Germinal center (tissue), 1 donor: ENCODE measurements at places on chromosomes 1 and 21.

DNA sequence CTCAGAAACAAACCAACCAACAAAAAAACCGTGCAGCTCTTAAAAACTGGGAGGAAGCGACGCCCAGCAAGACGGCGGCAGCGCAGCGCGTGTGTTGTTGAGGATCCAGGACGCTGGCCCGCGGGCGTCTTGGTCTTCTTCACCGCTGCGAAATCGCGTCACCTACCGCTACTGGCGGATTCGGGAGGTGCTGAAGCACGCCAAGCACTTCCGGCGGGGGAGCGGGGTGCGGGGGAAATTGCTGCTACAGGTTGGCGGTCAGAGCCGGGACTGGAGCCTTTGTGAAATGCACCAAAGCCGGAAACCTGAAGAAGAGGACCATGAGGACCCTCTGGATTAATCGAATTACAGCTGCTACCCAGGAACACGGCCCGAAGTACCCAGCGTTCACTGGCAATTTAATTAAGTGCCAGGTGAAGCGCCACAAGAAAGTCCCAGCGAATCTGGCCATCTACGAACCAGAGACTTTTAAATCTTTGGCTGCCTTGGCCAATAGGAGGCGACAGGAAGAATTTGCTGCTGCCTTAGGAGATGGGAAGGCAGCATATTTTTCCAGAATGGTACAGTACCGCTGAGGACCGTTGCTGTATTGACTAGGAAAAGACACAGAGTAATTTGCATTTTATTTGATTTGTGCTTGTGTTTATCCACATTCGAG is 11.9 kb upstream of the RIPPLY3 start:
- peak; percentile 35 for DNase-seq

DNA sequence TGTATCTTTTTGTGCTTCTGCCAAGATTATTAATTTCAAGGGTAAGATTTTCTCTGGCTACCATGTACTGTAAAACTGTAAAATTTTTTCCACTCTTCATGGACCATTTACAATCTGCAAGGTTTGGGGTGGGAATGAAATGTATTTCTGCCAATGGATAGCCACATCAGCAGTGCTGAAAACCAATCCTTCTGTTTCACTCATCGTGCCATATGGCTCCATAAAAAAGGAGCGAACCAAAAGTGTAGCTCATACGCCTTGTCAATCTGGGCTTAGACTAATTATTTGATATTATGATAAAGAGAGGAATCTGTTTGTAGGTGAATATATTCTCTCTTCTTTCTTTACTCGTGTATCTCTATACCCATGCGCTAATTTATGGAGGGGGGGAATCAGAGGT is 3.0 kb upstream of the SLC44A5 start:
- no peak for DNase-seq

DNA sequence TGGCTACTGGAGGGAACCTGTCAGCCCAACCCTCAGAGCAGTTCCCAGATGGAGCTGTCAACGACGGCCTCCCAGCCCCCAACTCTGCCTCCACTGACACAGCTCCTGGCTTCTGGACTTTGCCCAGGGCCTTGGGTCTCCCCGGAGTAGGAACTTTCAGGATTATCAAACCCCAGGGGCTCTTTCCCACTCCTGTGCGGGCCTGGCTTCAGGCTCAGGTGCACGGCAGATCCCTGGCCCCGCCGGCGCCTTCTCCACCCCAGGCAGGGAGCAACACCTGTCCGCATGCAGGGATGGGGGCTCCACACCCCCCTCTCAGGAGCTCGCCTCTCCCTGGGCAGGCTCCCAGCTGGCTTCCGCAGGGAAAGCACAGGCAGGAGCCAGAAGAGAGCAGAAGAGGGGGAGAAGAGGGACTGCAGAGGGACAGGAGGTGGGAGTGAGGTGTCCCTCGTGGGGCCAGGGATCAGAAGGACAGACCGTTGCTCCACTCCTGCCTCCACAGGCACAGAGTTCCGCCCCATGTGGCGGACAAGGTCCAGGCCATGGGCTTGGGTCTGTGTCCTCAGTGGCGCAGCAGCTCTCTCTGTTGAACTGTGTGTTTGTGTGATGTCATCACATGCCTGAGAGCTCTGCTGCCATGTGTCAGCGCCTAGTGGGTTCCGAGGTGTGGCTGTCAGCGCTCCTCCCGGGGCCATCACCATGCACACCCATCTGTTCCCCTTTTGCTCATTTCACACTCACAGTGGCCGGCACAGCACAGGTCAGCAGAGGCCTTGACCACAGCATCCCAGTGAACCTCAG is 107.7 kb downstream of the PDE9A start:
- DNase-seq: no peak

- no peak for DNase-seq
Observed at GRCh38 chr1:216168546-216168945, 254.7 kb downstream of the USH2A start.

- DNase-seq: no peak
Observed at GRCh38 chr1:160708118-160708517, 3.5 kb downstream of the CD48 start.

- no peak for DNase-seq
Observed at GRCh38 chr1:207908107-207908734, 2.7 kb downstream of the CD34 start.

DNA sequence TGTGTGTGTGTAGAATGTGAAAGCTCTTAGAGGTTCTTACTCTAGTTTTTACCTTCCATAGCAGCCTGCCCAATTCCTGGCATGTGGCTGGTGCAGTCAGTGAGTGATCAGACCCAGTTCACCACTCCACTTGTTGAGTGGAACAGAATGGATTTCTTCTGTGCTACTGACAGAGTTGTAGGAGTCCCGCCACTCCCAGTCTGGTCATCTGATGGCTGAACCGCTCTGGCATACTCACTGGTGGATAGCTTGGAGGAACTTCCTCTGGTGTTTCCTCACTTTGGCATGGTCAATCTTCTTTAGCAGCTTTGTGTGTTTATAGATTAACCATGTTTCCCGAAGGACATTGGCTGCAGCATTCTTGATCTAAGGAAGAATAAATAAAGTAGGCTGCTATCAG is 106.7 kb upstream of the ADAR start:
- DNase-seq: no peak

GRCh38 chr1:27137544-27138075 is 17.3 kb downstream of the SLC9A1 start:
- no peak for DNase-seq

- no peak for DNase-seq
Observed at GRCh38 chr1:155967341-155968050, 10.9 kb downstream of the ARHGEF2 start.

- DNase-seq: no peak
Observed at GRCh38 chr1:62022382-62022983, 172.2 kb upstream of the L1TD1 start.

- DNase-seq: no peak
Observed at GRCh38 chr1:59057796-59058195, 239.1 kb upstream of the FGGY start.

- no peak for DNase-seq
Observed at GRCh38 chr1:171090604-171091003, at the start of gene FMO3. Gene FMO3 (plus strand): TSS chr1:171090905. CDS start chr1:171092659, 1,754 bp downstream.
